Motor neuron (in vitro differentiated cells): ENCODE measurements at places on chromosomes 3 and 15. TPM values are rescaled to one million over a fixed set of nuclear protein-coding genes. Genes with fewer than 3 reads are reported as not detected.

GRCh38 chr15:74322558-74323180 lies 44.8 kb downstream of the CYP11A1 start:
- ATAC-seq: peak; percentile 43

- ATAC-seq: no peak
Observed at GRCh38 chr3:73030073-73030597, 31.3 kb upstream of the EBLN2 start.

GRCh38 chr3:181007262-181007661 lies 17.7 kb upstream of the DNAJC19 start:
- no peak for ATAC-seq

- ATAC-seq: no peak
Observed at GRCh38 chr15:62186578-62186977, 21.5 kb upstream of the C2CD4B start.

- ATAC-seq: no peak
Observed at GRCh38 chr15:100853676-100854440, 25.8 kb upstream of the ALDH1A3 start.

- no peak for ATAC-seq
Observed at GRCh38 chr3:177883957-177884356, 652.3 kb upstream of the KCNMB2 start.

GRCh38 chr15:56337084-56337725 lies 28.0 kb upstream of the TEX9 start:
- ATAC-seq: no peak

DNA sequence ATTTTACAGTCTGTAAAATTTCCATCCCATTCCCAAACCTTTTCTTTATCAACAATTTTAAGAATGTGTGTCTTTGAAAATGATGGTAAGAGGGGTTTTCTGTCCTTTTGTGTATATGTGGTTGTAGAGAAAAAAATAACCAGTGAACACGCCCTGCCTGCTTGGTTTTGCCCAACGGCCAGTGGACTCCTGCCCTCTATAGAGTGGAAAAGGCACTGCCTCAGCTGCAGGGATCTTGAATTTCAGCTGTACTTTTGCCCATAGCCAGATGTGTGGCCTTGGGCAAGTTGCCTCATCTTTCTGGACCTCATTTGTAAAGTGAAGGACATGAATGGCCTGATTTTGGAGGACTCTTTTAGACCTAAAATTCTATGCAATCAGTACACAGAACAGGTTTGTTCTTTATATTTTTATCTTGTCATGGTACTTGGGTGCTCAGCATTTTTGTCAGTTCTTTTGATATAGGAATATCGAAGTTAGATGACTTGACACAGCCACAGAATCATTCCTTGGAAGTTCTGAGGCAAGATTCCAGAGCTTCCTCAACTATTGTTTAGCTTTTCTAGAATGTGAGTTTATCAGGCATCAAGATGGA lies 81.0 kb downstream of the CLDN11 start:
- ATAC-seq: peak; percentile 83

GRCh38 chr3:186760141-186760833 lies 23.1 kb upstream of the EIF4A2 start:
- no peak for ATAC-seq

Gene TGM4
- 0.38 and 0.49 TPM in 2 replicates for total RNA-seq

DNA sequence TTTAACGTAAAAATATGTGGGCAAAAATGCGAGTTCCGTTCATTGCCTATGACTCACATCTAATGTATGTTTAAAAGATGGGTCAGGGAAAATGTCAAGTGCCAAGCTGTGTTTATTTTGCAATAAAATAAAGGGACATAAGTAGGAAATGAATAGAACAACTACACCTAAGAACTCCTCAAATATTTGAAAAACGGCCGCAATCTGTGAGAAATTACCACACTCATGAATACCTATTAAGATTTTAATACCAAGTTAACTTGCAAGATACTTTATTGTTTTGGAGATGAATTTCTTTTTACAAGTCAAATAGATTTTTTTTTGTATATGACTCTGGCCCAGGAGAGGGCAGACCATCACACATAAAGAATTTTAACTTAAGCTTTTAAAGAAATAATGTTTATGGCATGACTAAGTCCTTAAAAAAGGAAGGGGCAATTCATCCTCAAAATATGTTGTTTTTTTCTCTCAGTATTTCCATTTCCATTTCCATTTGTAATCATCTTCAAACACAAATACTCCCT lies 152.7 kb downstream of the SUCNR1 start:
- peak; percentile 77 for ATAC-seq

- no peak for ATAC-seq
Observed at GRCh38 chr3:128780101-128780837, 54.3 kb downstream of the RAB7A start.

Gene DPPA4
- 0.45 and 0.49 TPM in 2 replicates for total RNA-seq

DNA sequence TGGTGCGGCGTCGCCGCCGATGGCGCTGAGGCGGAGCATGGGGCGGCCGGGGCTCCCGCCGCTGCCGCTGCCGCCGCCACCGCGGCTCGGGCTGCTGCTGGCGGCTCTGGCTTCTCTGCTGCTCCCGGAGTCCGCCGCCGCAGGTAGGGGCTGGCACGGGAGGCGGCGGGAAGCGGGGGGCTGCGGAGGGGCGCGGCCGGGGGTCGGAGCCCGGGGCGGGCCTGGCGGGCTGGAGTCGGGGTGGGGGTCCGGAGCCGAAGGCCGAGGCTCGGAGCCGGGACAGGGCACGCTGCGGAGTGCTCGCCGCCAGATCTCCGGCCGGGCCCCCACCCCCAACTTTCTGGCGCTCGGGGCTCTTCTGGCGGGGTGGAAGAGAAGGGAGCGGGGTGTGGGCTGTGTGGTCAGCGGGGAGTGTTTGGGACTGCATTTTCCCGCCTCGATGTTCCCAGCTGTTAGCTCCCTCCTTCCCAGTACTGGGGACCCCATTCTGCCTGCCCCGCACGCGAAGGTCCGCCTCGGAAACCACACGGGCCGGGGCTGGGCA lies 299 bp downstream of the TYRO3 start:
- peak; percentile 4 for ATAC-seq

Gene CIP2A
- 3.2 TPM in 2 replicates for total RNA-seq

Gene GOLGA8Q
- total RNA-seq: 0.53 and 1.8 TPM in 2 replicates

GRCh38 chr15:66236806-66237375 lies 16.7 kb downstream of the MEGF11 start:
- ATAC-seq: no peak

Gene LIPC
- total RNA-seq: 0.31 TPM in 1 of 2 replicates, not detected in the other

GRCh38 chr15:31464216-31465082 lies 137.8 kb downstream of the KLF13 start:
- no peak for ATAC-seq
